Activated CD4-positive, alpha-beta T cell treated with anti-CD3 and anti-CD28 coated beads, Interleukin-2, amount 50 U/mL, for 48 hours (primary cell): ENCODE measurements at places on chromosomes 13 and 19.
A peak's percentile ranks its signal among the peaks of the same experiment; 100 is the strongest.

DNA sequence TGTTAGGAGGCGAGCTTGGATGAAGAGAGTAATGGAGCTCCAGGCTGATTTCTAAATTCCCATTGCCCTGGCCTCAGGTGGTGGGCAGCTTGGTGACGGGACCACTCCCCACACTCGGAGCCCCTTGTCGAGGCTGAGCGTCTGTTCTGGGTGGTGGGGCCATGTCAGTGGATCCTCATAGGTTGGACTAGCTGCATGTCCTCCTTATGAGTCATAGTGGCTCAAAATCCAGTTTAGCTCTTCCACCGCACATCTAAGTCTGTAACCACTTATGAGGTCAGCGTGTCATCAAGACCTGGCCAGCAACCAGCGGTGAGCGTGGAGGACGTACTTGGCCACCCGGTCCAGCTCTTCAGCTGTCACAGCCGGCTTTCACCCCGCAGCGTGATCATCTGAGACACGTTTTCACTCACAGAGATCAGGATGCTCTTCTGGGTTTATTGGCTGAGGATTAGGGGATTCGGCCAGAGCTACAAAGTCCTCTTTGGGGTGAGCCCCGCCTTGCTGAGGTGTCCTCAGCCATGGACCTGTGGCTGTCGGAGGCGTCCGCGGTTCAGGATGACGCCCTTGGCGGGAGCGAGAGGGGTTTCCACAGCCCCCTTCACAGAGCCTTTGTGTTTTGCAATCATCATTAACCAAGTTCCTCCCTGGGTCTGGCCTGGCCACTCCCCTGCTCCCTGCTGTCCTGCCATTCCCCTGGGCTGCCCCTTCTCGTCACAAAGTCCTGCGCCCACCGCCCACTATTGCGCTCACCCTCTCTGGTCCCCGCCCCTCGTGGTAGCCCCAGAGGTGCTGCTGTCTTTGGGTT, 41.9 kb downstream of the ADPRHL1 start:
- DNase-seq = no peak

- no peak for DNase-seq
Measured at GRCh38 chr13:33007950-33008349, 8.3 kb upstream of the KL start.

- DNase-seq = no peak
Measured at GRCh38 chr13:69980799-69981198, 126.8 kb upstream of the ATXN8OS start.

DNA sequence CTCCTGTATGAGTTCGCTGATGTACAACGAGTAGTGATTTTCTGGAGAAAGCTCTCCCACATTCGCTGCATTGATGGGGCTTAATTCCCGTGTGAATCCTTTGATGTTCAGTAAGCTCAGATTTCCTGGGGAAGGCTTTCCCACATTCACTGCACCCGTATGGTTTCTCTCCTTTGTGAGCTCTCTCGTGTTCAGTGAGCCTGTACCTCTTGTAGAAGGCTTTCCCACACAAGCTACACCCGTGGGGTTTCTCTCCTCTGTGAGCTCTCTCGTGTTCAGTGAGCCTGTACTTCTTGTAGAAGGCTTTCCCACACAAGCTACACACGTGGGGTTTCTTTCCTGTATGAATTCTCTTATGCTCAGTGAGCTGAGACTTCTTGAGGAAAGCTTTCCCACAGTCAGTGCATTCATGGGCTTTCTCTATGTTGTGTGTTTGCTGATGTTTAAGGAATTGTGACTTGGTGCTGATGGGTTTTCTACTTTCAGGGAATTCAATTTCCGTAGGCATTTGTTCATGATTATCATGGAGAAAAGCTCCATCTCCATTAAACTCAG, 3.5 kb upstream of the ZNF577 start:
- no peak for DNase-seq

DNA sequence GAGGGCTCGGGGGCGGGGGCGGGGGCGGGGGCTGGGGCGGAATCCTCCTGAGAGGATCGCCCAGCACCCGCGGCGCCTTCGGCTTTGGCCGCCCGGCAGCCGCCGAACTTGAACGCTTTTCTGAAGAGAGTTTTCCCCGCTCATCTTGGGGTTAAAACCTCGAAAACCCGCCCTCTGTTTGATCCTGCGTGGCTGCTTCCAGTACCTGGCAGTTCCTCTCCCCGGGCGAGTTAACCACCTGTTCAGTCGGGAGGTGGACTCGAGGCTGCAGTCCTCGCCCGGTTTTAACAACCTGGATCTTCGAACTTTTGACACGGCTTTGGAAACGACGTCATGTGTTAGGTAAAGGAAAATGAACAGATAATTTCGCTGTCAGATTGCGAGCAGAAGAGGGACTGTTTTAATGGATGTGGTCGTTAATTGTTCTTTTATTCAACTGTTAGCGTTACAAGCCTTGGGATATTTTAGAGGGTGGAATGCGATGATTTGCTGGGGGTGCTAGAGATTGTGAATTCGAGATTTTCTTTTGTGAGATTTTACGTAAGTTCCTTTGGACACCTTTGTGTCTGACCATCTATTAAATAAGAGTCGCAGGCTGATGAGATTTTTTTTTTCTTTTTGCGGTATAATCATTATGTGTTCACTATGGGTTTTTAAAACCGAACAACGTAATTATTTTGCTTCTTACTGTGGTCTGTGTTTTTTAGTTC, 1.0 kb downstream of the FNDC3A start:
- no peak for DNase-seq

GRCh38 chr13:48573213-48574007, 40.5 kb upstream of the RCBTB2 start:
- no peak for DNase-seq

DNA sequence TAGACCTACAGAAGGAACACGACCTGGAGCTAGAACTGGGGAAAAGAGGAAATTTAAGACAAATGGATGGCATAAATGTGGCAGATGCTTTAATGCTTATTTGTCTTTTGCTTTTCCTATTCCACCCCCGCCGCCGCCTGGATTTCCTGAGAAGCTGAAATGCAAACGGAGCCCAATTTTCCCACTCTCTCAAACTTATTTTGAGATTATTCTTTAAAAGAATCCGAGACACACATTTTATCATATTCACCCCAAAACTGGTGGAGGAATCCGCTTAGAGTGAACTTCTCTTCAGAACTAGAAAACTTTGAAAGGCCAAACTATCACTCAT, 5.8 kb downstream of the POU4F1 start:
- DNase-seq = no peak

- DNase-seq = peak; percentile 89
Measured at GRCh38 chr19:1855040-1855827, 7.0 kb upstream of the REXO1 start.

DNA sequence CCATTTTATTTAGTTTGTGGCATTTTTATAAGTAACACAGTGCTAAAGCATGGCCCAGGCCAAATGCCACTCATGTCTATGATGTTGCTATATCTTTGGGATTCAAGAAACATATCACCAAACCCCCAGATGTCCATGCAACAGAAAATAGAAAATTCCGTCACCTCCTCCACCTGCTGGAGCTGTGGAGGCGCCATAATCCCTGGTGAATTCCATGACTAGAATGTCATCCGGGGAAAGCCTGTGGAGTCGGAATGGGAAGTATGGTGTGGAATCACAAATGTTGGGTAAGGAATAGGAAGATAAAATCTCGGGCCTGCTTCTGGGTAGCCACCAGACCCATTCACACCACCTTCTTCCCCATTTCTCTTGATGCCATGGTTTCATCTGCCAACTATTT, 51.7 kb upstream of the RAP2A start:
- no peak for DNase-seq

DNA sequence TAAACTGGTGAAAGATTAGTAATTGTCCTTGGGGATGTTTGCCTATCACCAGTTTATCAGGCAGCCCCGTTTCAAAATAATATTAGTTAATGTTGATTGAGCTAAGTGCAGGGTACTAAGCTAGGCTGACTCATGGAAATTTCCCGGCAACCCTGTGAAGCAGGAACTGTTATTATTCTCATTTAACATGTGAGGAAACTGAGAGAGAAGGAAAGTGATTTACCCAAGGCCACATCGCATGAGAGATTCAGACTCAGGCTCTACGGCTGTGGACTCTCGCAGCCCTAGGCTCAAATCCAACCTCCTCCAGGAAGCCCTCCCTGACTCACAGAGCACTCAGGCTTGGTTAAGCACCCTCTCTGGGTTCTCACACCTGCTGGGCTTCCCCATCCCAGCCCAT, 19.7 kb downstream of the CLPTM1 start:
- DNase-seq = no peak

DNA sequence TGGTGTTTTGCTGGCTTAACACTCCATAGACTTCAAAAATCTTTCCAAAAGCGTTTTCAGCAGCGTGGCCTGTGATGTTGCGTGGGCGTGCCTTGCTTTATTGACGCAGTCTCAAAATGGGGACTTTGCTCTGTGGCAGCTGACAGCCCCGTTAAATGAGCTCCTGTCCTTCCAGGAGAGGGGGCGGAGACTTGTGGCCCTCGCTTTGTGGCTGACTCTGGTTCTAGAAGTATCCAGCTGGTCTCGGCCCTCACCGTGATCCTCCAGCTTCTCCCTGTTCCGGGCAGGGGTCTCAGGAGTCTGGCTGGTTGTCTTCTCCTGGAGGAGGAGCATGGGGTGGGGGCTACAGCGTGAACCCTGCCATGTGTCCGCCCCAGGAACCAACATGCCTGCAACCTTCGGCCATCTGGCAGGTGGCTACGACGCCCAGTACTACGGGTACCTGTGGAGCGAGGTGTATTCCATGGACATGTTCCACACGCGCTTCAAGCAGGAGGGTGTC, 8.4 kb upstream of the ZNF554 start:
- no peak for DNase-seq

GRCh38 chr13:65540175-65540574, 1690.0 kb downstream of the PCDH9 start:
- DNase-seq = no peak

DNA sequence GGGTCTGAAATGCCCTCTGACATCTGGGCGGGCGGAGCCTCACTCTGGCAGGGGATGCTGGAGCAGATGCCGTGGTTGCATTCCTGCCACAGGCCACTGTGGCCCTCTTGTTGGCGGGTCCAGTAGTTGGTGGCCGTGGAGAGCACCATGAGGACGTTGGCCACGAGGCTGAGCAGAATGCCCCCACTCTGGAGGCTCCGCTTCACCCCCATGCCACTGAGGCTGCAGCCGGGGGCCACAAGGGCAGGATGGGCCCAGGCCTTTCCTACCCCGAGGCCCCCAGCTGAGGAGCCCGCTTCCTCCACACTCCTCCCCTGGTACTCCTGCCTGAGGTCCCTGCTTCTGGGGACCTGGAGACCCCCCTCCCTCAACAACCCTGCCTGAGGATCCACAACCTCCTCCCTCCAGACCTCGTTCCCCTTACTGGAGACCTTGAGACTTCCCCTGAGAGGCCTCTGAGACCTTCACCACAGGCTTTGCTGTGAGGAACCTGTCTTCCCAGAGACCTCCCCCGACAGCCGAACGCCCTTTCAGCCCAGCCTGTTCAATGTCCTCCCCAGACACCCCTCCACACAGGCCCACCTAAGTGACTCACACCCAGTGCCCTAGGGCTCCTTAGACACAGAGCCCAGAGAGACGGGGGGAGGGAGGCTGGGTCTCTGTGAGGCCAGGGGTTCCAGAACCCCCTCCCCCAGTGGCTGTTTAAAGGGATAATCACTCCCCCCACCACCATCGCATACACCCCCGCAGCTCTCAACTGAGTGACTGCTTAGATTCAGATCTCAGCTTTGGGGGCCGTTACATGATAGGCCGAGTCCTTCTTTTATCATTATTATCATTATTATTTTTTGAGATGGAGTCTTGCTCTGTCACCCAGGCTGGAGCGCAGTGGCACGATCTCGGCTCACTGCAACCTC, at the start of gene CLDND2:
Gene CLDND2, minus strand, starts transcription at position 638 of the 917 bp plus-strand sequence. Its CDS starts 426 bp downstream, at position 212.
- DNase-seq = no peak

GRCh38 chr13:72170571-72170970, 303.6 kb upstream of the DACH1 start:
- DNase-seq = no peak

GRCh38 chr13:109273326-109273751, 513.0 kb downstream of the IRS2 start:
- DNase-seq = no peak

GRCh38 chr19:6048793-6049405, 61.4 kb downstream of the RFX2 start:
- DNase-seq = peak; percentile 79

- no peak for DNase-seq
Measured at GRCh38 chr13:30442926-30443325, 20.6 kb downstream of the UBE2L5 start.

GRCh38 chr13:109408591-109409382, 377.6 kb downstream of the IRS2 start:
- DNase-seq = no peak

DNA sequence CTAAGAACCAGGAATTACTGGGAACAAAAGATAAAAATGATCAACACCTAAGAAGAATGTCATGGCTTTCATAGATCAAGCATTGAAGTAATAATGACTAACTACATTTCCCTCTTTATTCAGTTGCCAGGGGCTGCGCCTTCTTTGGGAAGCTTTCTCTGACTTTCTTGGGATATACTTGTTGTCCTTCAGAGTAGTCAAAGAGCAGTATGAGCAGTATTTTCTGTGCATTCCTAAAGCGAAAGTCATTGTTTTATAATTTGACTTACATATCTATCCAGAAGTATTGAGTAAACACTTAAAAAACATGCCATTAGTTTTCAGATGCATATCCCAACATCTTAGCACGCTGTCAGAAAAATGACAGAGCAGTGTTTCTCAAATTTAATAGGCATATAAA, 2412.4 kb downstream of the PCDH9 start:
- no peak for DNase-seq

DNA sequence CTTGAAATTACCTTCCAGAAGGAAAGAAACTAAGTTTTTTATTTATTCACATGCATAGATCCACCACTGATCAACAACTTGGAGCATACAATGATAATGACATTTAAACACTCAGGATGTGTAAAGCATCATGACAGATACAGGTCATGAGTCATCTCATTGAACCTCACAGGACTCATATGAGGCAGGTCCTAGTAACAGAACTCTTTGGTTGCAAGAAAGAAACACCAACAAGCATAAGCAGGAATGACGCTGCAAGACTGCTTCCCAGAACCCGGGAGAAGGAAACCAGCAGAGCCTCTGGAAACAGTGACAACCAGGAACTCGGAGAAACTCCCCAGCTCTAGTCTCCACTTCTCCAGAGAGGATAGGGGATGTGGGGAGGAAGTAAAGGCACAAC, 60.8 kb upstream of the IPO5 start:
- DNase-seq = no peak
